ENCODE measurements at places on chromosomes 7 and 10. TPM values are rescaled to one million over a fixed set of nuclear protein-coding genes. Genes with fewer than 3 reads are reported as not detected.

GATAD1 gene
- total RNA-seq, result 27.8 TPM

DNA sequence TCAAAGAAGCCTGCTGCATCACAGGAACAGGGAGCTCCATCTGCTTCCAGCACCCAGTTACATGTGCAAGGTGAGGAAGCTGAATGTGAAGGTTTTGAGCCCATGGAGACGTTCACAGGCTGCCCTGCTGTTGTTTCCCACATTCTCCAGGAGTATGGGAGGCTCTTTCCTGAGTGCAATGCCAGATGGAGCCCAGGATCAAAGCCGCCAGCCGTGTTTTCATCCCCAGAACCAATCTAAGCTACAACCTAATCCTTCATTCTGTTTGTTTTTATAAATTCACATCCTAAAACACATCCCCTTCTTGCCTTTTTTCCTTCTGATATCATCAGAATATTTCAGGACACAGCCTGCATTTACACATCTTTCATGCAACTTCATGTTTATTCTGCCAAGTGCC lies 98.9 kb upstream of the PRR15 start:
- H3K36me3 ChIP-seq, result no peaks in the 10 kb centered on the region
- peaks cover 6% of the 10 kb centered on the region for H3K4me1 ChIP-seq
- DNase-seq, result no peak
- H3K4me3 ChIP-seq, result no peak overlapping the region

GRCh38 chr7:33446551-33446950 lies 317.2 kb downstream of the BBS9 start:
- DNase-seq, result no peak
- H3K4me3 ChIP-seq, result no peak overlapping the region
- no peak overlapping the region for H3K27ac ChIP-seq
- peaks cover 22% of the 10 kb centered on the region for H3K4me1 ChIP-seq

DNA sequence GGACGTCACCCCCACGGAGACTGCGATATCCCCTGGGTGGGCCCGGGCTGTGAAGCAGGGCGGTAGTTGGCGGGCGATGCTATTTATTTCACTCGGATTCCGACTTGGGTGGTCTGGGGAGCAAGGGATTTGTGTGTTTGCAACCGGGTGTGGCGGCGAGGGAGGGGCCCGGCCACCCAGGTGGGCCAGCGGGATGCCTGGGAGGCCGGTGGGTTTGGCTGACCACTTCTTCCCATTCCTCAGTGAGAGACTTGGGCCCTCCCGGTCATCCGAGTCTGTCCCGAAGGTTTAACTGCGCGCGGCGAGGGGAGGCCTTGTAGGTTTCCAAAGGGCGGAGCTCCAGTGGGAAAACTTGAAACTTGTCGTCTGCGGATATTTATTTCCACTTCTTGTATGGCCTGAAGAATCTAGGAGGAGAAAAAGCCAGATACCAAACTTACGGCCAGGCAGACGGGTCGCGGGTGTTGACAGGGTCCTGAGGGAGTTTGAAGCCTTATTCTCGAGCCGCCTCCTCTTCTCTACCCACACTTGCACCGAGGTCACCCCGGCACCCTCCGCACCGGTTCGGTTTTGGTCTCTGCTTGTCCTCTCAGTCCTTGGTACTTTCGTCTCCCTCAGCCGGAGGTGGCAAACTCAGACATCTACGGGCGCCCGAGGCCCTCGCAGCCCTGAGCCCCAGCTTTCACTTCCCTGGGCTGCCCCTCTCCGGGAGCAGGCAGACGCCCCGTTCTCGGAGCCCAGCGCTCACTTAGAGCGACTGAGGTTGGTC lies 17.9 kb downstream of the ZNF316 start:
- H3K27me3 ChIP-seq, result no peaks in the 10 kb centered on the region
- H3K36me3 ChIP-seq, result peaks cover 20% of the 10 kb centered on the region
- no peak overlapping the region for H3K4me3 ChIP-seq
- H3K4me1 ChIP-seq, result no peaks in the 10 kb centered on the region
- no peak for DNase-seq
- no peak overlapping the region for H3K27ac ChIP-seq

- peaks cover 3% of the 10 kb centered on the region for H3K27me3 ChIP-seq
- H3K36me3 ChIP-seq, result peaks cover 7% of the 10 kb centered on the region
- H3K4me1 ChIP-seq, result peaks cover 6% of the 10 kb centered on the region
- no peak overlapping the region for H3K4me3 ChIP-seq
Observed at GRCh38 chr10:124003481-124003870, 89.9 kb downstream of the CHST15 start.

Data from type B pancreatic cell (in vitro differentiated cells).